Esophagus squamous epithelium (tissue), 5 donors: ENCODE measurements at places on chromosomes 7 and 10.

- DNase-seq: no peak
These were observed 56.8 kb upstream of the LANCL2 start for GRCh38 chr7:55308186-55308929.

DNA sequence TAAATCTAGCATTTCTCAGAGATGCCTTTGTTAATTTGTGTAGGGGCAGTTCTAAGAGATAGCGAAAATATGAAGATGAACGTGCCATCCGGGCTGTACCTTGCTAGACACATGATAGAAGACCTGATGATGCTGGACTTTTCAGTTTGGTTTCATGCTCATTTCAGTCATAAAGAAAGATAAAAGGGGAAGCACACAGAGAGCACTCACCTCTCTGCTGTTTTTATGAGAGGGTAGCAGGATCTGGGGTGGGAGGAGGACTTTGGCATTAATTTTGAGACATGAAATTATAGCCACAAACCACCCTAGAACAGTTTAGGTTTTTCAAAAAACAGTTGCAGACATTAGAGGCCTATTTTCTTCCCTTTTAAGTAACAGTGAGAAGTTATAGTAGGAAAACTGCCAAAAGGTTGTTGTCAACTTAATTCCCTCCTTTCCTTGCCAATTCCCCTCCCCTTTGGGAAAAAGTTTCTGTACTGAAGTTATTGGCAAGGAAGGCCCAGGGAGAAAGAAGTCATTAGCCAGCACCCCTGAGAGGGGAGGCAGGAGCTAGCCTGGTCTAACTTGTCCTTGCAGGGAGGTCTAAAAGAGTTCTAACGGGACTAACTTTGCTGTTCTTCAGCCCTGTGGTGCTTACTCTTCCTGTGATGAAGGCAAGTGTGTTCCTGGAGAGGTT is 2.6 kb downstream of the ST7 start:
- no peak for DNase-seq

DNA sequence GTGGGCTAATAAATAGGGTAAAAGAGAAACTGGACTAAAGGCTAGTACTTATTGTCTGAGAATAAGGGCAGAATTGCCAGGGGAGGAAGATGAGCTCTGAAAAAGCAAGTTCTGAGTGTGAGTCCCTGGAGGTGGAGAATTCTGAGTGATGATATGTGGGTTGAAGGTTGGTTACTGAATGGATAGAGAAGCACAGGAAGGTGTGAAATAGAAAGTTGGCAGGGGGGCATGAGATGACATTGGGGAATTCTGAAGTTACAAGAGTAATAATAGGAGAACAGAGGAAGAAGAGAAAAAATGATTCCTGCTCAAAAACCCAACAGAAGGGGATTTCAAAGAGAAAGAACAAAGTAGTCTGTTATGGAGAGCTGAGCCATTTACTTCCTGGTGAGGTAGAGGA is 76.9 kb downstream of the PRKCQ start:
- no peak for DNase-seq

DNA sequence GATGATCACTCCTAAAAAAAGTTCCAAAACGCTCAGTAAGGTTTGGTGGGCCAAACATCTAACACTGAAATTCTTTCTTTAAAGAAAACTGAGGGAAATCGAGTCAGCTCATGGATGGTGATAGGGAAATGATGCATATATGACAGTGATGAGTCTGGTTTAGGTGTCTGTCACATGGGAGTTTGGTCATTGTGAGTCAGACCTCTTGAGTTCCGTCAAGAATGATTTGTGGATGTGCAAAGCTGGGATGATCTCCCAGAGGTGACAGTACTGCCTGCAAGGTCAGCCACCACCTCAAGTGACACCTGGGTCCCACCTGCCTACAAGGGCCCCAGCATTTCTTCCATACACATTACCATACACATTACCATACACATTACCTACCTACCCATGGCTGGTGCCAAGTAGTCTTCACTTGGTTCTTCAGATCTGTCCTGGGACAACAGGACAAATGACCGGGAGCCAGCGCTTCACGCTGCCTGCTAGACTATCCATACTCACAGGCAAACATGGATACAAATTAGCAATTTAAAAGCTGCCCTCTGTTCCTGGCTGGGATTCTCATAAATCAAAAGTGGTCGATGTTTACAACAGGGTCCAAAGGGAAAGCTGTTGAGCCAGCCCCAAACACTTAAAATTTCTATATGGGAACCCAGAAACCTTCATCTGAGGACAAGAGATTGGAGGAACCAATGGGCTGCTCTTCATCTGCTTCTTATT is 128.4 kb downstream of the ADAM12 start:
- DNase-seq: no peak

- no peak for DNase-seq
These were observed 2.5 kb upstream of the HABP2 start for GRCh38 chr10:113550365-113550764.

DNA sequence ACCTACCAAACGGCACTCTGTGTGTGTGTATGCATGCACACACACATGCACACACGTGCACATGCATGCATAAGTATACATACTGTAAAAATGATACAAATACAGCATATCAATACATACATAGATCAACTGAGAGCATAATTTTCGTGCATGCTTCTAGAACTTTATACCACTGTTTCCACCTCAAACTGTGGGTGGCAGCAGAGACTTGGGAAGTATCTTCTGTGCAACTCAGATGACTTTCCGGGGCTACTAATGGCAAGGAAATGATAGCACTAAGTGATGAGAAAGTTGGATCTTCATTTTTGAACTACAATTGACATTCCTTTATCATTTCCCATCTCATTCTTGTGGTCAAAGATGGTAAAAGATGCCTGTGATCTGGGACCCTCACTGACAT is 570.7 kb downstream of the REEP3 start:
- DNase-seq: no peak

DNA sequence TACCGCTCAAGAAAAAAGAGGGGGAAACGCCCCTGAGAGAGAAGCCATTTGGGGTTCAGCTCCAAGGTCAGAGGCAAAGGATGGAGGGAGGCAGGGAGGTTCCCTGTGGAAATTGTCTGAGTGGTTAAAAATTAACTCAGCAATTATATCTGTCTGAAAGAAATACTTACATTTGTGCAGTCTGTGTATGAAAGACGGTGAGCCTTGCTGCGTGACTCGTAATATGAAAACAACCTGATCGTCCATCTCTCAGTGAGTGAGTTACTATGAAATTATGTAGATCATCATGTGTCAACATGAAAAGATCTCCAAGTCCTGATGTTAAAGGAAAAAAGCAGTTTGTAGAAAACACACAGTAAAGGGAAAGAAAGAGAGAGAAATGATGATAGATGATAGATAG is 67.2 kb upstream of the FAM204A start:
- DNase-seq: no peak

DNA sequence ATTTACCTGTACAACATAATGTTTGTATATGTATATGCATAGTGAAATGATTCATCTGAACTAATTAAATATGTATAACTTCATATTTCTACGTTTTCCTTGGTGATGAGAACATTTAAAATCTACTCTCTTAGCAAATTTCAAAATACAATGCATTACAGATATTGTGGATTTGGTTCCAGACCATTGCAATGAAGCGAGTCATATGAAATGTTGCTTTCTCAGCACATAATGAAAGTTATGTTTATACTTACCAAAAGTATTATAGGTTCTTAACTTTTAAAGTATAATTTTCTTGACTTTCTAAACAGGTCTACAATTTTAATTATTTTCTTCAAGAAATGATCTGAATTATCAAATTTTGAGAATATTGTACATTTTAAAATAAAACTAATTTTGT is 189.2 kb downstream of the CSTF2T start:
- DNase-seq: no peak

DNA sequence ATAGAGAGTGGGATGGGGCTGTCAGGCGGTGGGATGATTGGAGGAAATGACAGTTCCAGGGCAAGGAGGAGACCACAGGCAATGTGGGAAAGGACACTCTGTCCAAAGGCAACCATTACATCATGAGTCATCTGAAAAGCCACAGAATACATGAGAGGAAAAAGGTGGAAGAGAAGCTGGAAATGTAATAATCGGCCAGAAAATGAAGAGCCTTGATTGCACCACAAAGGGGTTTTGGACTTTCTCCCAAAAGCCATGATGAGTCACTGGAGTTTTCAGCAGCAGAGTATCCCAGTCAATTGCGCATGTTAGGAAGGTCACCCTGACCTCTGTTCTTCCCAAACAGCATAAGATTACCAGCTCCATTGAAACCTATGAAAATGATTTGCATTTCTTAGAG is 222.0 kb downstream of the LHFPL3 start:
- DNase-seq: no peak

GRCh38 chr7:71132377-71133231 is 660 bp downstream of the GALNT17 start:
- DNase-seq: no peak

DNA sequence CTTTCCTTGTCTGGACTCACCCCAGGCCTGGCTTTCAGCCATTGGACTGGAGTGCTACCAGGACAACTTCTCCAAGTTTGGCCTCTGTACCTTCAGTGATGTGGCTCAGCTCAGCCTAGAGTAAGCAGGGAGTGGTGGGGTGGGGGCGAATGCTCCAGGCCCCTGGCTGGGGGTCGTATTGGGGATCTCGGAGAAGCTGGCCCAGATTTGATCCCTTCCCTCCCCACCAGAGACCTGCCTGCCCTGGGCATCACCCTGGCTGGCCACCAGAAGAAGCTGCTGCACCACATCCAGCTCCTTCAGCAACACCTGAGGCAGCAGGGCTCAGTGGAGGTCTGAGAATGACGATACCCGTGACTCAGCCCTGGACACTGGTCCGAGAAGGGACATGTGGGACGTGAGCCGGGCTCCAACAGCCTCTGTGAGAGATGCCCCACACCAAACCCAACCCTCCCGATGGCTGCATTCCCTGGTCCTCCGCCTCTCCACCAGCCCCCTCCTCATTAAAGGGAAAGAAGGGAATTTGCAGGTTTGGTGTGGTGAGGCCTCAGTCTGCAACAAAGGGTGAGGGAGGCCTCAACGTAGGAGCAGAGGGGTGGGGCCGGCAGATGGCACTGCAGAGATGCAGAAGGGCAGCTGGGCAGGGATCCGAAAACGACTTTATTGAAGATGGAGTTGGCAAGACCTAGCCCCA is 14.8 kb downstream of the TRPV6 start:
- DNase-seq: no peak

- no peak for DNase-seq
These were observed 37.2 kb downstream of the KAT6B start for GRCh38 chr10:74863551-74863950.

GRCh38 chr10:132891368-132891767 is 51.0 kb downstream of the CFAP46 start:
- DNase-seq: no peak

DNA sequence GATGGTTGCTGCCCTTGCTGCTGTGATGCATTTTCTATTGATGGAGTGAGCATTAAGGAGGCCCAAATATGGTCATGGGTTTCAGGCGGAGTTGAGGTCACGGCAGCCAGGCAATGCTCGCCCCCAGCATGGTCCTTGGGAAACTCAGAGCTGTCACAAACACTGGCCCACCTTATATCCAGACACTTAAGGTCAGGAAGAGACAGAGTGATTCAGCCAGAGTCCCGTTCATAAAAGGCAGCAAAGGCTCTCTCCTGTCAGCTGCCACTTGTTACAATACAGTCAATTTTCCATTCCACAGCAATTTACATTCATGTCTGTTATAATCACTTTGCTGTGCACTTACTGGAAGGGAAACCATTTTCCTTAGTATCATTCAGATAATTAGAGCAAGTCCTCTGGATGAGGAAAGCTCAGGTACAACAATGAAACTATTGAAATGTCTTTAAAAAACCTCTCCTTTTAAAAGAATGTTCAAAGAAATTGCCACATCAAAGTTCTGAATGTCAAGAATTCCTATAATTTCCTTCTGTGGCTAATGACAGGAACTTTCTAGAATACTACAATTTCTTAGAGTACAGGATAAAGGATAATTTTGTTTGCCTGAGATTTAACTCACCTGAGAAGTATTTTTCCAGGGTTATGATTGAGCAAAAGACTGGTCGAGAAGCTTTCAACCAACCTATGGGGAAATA is 14.8 kb upstream of the ANKRD1 start:
- DNase-seq: no peak

DNA sequence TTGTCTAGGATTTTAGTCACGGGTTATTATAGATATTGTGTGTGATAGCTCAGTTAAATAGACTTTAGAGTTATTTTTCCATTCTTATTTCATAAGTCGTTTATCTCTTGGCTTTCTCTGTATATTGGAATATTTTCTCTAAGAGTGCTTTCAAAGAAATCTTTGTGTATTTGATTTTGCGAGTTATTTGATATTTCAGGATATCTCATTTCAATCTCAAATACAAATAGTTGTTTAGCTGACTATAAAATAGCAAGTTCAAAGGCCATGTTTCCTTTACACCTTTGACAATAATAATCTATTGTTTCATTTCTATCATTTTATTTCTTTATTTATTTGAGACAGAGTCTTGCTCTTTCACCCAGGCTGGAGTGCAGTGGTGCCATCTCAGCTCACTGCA is 55.9 kb downstream of the STK31 start:
- no peak for DNase-seq

DNA sequence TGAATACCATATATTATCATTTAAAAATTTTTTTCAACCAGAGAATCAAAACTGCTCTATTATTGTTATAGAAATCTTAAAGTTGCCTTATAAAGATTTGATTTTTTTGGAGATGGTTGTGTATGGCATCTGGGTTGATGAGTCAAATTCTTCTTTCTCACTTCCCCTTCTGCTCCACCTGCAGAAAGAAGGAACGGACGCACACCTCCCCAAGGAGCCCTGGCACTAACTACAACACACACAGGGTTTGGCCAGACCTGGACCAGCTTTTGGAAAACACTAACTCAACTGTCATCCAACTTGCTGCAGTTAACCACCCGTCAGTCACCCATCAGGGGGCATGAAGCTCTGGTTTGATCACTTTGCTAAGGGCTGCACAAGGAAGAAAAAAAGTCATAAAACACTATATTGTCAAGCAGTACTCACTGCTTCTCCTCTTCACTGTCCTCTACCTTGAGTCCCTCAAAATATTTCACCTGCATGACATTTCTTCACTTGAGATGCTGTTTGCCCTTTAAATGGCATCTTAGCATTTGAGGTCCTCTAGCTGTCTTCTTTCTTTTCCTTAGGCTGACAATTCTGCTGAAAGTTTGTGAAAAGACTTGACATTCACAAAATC is 266.7 kb upstream of the PHF14 start:
- no peak for DNase-seq

GRCh38 chr7:136655414-136655813 is 213.0 kb upstream of the CHRM2 start:
- DNase-seq: no peak

DNA sequence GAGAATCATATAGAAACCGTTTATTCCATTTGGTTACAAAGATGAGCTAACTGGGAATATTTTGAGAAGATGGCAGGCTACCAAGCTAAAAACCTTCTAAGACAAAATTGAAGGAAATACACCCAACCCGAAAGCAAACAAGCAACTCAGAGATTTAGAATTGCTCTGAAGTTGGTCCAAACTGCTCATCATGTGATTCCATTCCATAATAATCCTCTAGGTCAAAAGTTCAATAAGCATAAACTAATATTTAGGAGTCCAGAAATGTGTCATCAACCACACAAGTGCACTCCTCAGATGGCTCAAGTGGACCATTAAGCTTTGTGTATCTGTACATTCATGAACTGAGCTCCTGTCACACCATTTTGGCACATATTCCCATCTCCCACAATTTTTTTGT is 28.7 kb downstream of the DGKI start:
- DNase-seq: no peak
